A673 (cell line): ENCODE measurements at places on chromosomes 6 and 20. TPM values are rescaled to one million over a fixed set of nuclear protein-coding genes. Genes with fewer than 3 reads are reported as not detected.

Gene MYLK4
- 0.13 and 0.39 TPM in 2 replicates for total RNA-seq

DNA sequence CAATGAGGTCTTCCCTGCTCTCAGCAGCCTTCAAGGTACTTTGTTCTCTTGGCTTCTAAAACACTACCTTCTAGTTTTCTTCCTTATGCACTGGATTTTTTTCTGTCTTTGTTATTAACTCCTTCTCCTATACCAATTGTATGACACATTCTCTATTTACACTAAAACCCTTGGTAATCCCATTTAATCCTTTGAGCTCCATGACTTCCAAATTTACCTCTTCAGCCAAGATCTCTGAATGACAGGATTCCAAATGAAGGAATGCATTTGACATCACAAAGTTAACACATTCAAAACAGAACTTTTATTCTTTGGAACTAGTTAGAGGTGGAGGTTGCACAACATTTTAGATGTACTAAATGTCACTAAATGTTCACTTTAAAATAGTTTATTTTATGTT, 86.6 kb upstream of the SAMD5 start:
- peak; percentile 18 for DNase-seq

Gene ECT2L
- total RNA-seq, result not detected in 2 replicates

GRCh38 chr6:108878942-108879341, 30.7 kb downstream of the ARMC2 start:
- no peak for DNase-seq

Gene FAM209B
- 0.45 and 0.81 TPM in 2 replicates for total RNA-seq

Gene KCNK16
- not detected in 2 replicates for total RNA-seq

Gene MUCL3
- not detected in 2 replicates for total RNA-seq

DNA sequence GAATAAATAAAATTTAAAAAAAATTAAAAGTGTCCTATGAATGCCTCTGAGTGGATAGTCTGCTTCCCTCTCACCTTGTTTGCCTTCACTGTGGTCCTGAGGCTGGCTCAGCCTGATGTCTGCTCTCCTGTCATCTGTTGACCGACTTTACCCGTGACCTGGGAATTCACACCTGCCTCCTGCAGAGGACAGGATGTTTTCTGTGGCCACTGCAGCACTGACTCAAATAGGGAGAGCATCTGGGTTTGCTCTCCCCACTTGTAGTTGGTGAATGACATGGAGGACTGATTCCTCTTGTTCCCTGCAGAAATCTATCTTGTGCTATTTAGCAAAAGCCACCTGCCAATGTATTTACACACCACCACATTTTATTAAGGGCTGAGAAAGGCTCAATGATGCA, 52.4 kb upstream of the ERVFRD-1 start:
- DNase-seq, result no peak

DNA sequence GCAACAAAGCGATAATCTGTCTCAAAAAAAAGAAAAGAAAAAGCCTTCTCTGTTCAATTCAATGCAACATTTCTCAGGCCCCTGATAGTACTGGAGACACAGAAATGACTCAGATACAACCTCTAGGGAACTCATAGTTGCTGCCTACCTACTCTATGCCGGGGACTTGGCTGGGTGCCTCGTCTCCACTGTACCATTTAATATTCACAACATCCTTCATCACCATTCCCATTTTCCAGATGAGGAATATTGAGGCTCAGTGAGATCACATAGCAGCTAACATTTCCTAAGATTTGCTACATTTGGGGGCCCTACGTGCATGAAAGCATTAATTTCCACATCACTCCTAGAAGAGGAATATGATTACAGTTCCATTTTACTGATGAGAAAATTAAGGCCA, 7.5 kb downstream of the NOL4L start:
- DNase-seq, result no peak

Gene PAX1
- total RNA-seq, result 0.09 and 0.50 TPM in 2 replicates

DNA sequence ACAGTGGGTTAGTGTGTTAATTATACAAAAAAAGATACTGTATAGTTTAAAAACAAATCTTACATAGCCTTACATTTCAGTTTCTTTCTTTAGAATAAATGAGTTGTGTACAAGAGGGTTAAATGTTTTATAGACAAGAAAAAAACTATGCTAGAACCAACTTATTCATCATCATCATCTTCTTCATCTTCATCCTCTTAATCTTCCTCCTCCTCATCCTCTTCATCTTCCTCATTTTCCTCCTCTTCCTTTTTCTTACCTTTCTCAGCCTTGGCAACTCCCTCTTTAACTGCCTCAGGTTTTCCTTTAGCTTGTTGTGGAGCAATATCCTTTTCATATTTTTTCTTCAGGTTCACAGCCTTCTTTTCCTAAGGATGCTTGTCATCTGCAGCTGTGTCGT, 53.7 kb downstream of the RPS12 start:
- no peak for DNase-seq

Gene PTK7
- 84.5 and 95.8 TPM in 2 replicates for total RNA-seq

Gene STMN3
- 115 and 128 TPM in 2 replicates for total RNA-seq

Gene RIMS1
- total RNA-seq, result 0.50 and 1.3 TPM in 2 replicates

DNA sequence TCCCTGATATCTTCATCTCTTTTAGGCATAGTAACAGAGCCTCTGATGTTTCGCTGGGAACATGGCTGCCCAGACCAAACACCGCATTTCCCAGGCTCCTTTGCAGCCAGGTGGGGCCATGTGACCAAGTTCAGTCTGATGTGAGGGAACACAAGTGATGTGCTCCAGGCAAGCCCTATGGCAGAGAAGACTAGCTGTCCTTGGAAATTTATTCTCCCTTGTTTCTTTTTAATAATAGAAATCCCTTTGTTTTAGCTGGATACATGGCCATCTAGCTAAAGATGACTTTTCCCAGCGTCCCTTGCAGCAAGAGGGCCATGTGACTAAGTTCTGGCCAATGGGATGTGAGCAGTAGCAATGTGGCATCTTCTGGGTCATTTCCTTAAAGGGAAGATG, 30.8 kb downstream of the SLC2A10 start:
- DNase-seq, result no peak

DNA sequence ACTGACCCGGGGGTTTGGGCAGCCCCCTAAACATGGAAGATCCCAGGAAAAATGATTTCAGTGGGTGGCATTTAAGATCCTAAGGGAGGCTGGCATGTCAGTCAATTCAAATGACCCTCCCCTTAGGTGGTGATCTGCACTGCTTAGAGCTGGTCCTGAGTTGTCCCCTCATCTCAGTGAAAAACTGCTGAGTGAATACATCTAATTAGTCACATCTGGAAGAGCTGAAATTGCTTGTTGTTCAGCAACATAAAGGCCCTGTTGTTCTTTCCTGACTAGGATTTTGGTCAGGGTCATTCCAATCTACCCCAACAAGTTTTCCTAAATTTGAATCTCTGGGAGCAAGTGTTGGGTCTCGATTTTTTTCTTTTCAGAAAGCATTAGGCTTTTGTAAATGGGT, 126.4 kb downstream of the LCA5 start:
- DNase-seq, result no peak

GRCh38 chr6:107572886-107573285, 83.0 kb downstream of the SOBP start:
- DNase-seq, result no peak

DNA sequence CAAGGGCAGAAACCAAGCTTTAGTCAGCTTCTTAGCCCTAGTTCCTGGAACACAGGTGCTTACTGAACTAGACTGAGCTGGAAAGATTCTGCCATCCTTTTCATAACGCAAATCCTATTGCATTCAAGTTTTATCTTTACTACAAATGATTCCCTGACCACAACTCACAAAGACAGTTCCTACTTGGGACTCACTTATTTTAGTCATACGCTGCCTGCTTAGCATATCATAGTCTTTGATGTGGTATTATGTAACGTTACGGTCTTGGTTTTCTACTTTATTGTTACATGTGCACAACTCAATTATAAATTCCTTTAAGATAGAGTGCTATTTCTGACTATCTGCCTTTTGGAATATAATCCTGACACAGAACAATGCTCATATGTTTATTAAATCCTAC, 59.1 kb downstream of the BLOC1S5 start:
- DNase-seq, result no peak

DNA sequence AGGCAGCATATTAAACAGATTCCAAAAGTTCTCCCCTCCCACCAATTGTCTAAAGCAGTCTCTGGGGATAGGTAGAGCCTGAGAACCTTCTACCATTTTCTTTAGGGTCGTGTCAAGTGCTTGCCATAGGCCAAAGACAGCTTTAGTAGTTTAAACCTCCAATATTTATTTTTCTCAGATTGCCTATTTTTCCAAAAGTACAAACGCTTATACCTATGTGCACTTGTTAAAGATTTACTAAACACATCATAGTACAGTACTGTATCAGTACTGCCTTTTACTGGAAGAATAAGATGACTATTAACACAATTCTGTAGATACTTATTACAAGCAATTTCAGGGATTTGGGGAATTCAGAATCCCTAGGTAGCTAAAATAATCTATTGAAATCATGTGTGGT, 29.4 kb downstream of the AKIRIN2 start:
- DNase-seq, result no peak

GRCh38 chr6:107185391-107185970, 70.2 kb upstream of the BEND3 start:
- peak; percentile 10 for DNase-seq

DNA sequence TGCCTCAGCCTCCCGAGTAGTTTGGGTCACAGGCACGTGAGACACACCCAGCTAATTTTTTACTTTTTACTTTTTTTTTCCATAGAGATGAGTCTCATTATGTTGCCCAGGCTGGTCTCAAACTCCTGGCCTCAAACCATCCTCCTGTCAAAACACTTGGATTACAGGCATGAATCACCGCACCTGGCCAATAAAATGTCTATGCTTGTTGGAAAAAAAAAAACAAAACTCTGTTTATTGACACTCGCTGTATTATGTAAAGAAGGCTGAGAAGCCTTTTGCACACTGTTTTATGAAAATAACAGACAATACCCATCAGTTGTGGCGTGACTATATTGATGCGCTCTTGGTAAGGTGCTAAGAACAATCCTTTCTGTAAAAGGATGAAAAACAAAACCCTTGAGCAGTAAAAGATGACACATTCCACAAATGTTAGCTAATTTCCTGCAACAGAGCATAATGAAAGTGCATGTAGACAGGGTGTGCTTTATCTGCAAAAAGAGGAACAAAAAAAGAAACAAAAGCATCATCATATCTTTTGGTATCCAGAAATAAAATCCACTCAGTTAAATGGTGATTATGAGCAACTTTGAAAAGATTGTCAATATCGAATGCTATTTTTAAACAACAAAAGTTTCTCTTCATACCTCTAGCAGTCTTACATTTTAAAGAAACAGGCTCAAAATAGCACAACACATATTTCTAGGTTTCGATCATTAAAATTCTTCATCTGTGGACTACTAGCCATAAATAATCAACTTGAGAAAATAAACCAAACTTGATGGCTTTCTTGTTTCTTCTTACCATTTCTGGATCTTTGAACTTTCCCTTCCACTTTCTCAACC, 108.3 kb upstream of the PHACTR1 start:
- peak; percentile 24 for DNase-seq

Gene DDO
- not detected in 2 replicates for total RNA-seq

DNA sequence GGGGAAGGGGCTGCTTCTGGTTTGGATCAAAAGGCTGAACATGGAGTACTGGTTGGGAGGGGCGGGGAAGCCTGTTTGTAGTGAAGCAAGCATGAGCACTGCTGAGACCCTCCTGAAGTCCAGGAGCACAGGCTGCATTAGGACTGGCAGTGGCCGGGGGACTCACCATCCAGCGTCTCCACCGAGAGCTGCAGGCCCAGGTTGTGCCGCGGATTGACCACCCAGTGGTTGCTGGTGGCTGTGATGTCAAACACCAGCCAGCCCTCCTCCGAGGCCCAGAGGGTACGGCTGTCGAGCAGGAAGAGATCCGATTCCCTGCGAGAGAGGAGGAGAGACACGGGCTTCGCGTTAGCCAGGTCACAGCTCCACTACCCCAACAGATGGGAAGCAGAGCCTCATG, 64.1 kb downstream of the BMP7 start:
- no peak for DNase-seq

GRCh38 chr20:10634683-10635411, 39.0 kb downstream of the JAG1 start:
- DNase-seq, result no peak

Gene LYRM2
- total RNA-seq, result 64.3 and 68.2 TPM in 2 replicates

DNA sequence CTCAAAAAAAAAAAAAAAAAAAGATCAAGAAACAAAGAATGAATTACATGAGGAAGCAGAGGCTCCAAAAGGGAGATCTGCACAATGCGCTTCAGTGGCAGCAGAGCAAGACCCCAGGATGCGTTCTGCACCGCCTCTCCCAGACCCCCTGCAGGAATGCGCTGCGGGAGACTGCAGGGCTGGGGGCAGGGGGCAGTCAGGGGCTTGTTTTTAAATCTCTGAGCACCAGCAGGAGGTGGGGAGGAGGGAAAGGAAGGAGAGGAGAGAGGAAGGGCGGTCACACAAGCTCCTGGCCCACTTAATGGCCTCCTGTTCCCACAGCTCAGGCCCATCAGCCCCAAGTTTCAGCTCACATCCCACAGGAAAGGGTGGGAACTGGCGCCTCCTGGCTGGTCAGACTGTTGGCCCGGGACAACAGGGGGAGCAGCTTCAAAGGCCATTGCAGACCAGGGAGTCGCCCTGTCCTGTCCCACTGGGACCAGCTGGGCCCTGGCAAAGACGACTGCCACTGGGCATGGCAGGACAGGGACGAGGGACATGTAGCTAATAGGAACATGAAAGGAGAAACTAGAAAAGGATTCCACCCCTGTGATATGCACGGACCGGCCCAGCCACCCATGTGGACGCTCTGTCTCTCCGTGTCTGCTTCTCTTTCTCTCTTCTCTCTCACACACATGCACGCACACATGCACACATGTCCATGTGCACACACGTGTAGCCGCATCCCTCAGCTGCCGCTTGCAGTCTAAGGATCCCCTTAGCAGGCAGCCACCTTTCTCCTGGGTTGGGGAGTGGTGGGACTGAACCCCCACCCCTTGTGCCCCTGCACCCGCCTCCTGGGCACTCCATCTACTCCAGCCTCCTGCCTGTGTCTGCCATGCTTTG, 34.7 kb downstream of the TFEB start:
- no peak for DNase-seq

Gene PRPF6
- total RNA-seq, result 86.3 and 93.2 TPM in 2 replicates

Gene SLC22A7
- not detected in 2 replicates for total RNA-seq

- no peak for DNase-seq
Measured at GRCh38 chr6:35747877-35748276, 11.0 kb downstream of the ARMC12 start.

Gene DNAH8
- not detected in 2 replicates for total RNA-seq

GRCh38 chr6:159085396-159085895, 40.7 kb upstream of the TAGAP start:
- no peak for DNase-seq

DNA sequence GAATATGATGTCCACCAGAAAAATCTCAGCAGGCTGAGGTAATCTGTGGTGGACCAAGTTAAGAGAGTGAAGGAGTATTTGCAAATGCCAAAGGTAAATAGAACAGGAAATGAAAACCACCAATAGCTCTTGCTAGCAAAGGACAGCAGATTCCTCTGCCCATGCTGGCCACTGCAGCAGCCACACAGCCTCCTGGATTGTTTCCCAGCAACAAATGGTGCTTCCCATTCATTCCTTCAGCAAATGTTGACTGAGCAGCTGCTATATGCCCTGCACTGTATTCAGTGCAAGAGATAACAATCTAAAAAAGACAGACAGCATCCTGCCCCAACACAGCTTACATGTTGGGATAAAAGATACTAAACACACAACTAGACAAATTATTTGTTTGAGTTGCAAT, 11.0 kb downstream of the ROS1 start:
- no peak for DNase-seq
